Activated T-helper 2 cell treated with anti-CD3 and anti-CD28 coated beads, Interferon-gamma antibody, Interleukin-2, Interleukin-4, amounts not matched to agents 10 μg/mL and 5 μg/mL and 100 μg/mL, durations not matched to agents 14 hours and 24 hours and 36 hours (primary cell): ENCODE measurements at places on chromosomes 16 and 17. TPM values are rescaled to one million over a fixed set of nuclear protein-coding genes. Genes with fewer than 3 reads are reported as not detected.

GRCh38 chr17:6286233-6286632, 148.7 kb downstream of the AIPL1 start:
- no peak for DNase-seq

- DNase-seq, result no peak
These were observed 48.7 kb downstream of the DNAH17 start for GRCh38 chr17:78528541-78528940.

- DNase-seq, result no peak
These were observed 30.1 kb downstream of the SOCS1 start for GRCh38 chr16:11225677-11226549.

GRCh38 chr16:58815181-58815888, 81.2 kb upstream of the GOT2 start:
- no peak for DNase-seq

DNA sequence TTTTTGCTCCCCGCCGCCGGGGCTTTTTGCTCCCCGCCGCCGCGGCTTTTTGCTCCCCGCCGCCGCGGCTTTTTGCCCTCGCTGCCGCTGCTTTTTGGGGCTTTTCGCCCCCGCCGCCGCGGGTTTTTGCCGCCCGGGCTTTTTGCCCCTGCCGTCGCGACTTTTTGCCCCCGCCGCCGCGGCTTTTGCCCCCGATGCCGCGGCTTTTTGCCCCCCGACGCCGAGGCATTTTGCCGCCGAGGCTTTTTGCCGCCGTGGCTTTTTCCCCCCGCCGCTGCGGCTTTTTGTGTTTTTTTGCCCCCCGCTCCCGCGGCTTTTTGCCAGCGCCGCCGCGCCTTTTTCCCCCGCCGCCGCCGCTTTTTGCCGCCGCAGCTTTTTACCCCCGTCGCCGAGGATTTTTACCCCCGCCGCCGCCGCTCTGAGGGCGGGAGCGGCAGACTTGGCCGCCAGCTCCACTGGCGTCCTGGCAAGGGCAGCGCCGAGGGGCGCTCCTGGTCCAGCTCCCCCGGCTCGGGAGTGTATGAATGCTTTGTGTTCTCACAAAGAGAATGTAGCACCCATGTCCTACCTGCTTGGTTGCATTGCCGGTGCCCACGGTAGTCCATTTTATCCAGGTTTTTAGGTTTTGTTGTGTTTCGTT, 151.7 kb downstream of the KCNJ18 start:
- DNase-seq, result no peak

GRCh38 chr17:48375356-48375755, 54.7 kb downstream of the SKAP1 start:
- no peak for DNase-seq

DNA sequence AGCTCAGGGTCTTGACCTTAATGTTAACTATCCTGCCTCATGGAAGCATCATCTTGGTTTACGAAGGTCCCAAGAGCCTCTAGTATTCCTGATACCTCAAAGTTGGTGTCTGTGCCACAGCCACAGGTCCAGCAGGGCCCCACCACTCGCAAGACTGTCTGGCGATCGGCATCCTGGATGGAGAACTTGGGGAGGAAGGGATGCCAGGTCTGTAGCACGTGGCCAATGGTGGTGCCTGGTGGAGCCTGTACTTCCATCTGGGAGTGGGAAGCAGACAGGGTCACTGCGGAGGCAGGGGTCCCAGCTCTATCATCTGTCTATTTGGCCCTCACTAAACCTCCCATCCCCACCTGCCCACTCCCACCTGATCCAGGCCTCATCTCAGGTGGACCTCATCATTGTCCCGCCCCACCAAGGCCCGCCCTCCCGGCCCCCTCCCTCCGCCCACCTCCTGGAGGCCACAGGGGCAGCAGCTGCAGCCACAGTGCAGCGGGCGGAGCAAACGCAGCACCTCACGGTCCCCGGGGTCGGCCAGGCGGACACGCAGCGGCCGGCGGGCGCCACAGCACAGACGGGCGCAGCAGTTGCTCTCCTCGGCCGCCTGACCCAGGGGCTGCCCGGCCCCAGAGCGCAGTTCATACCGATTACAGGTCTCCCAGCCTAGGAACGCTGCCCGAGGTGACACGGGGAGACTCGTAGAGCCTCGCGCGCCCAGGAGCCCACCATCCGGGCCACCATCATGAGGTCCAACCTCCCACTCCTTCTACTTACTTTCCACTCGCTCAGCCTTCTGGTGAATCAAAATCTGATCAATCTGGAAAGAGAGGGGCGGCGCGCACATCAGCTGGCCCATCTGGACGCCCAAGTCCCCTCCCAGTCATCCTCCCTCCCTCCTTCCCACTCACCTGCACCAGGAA, 1.4 kb downstream of the PLSCR3 start:
- no peak for DNase-seq

GRCh38 chr16:24980077-24980793, 34.9 kb downstream of the ARHGAP17 start:
- DNase-seq, result no peak

DNA sequence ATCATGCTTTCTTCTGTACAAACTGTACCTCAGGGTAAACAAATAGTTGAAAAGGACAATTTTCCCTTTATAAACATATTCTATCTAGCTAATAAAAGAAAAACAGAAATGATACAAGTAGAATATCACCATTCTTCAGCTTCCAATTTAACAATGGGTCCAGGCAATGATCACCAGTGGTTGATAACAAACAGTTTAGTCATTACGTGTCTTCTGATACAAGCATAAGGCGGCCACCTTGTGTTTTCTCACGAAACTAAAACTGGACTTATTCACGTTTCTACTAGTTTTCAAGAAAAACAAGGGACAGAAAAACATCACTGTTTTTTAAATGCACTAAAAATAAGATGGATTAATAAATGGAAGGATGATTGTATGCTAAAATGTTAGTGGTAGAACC, 58.3 kb downstream of the STH start:
- no peak for DNase-seq

DNA sequence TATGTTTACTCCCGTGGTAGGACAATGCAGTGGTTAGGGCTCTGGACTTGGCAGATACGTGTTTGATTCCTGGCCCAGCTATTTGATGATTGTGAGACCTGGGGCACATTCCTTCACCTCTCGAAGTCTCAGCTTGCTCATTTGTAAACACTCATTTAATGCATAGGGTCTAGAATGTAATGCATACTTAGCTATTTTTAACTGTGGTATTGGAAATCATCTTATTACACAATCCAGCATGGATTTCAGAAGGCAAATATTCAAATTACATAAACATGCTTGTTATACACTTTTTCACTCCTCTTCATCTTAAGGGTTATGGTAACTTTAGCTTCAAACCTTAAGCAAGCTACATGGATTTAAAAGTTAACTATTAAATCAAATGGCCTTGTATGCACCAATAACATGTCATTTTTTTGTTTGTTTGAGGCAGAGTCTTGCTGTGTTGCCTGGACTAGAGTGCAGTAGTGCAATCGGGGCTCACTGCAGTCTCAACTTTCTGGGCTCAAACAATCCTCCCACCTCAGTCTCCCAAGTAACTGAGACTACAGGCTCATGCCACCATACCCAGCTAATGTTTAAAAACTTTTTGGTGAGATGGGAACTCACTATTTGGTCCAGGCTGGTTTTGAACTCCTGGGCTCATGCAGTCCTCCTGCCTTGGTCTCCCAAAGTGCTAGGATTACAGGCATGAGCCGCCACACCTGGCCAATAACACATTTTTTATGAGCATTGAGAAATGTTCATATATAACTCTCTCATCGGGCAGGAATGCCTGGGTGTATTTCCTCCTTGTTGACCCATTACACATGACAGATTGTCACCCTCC, 52.5 kb downstream of the VAT1L start:
- DNase-seq, result no peak

GRCh38 chr17:45333702-45334092, 16.9 kb upstream of the MAP3K14 start:
- no peak for DNase-seq

DNA sequence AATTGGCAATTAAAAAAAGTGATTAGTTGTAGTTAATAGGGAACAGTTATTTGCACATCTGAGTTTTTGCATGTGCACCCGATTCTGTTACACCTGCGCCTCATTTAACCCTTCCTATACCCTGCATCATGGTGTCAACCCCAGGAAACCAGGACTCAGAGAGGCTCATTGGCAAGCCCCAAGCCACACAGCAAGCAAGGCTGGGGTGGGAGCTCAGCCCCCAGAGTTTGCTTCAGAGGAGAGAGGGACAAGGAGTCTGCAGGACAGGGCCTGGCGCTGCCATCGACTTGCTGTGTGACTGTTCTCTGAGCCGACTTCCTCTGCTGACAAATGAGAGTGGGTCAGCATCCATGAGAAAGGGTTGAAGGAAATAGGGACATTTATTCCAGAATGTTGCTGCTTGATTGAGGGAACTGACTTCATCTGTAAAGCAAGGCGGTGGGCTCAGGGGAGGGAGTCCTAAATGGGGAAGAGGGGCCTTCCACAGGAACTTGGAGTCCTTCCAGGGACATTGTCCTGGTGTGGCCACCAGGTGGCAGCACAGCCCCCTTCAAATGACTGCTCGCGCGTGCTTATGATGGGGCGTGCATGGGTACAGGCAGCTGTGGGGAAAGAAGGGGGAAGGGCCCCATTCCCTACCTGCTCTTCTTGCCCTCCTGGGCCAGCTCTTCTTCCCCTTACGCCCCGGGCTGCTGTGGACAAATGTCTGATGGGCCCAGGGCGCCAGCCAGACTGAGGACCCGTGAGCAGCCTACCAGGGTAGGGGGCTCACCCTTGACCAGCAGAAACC, 51.6 kb downstream of the NT5M start:
- peak; percentile 59 for DNase-seq

- no peak for DNase-seq
These were observed 50.0 kb downstream of the SF3B3 start for GRCh38 chr16:70573451-70574121.

- peak; percentile 16 for DNase-seq
These were observed 240.0 kb downstream of the C16orf95 start for GRCh38 chr16:87076950-87077749.

Gene SLC52A1
- 0.14 TPM in 2 replicates for total RNA-seq

Gene CACNG3
- not detected in 2 replicates for total RNA-seq

Gene ZNF213
- total RNA-seq, result 9.1 and 9.3 TPM in 2 replicates

Gene LDHD
- 0.41 TPM in 1 of 2 replicates, not detected in the other for total RNA-seq

Gene SPATA33
- total RNA-seq, result 15.5 and 16.6 TPM in 2 replicates

Gene ERN2
- total RNA-seq, result not detected in 2 replicates

Gene MT4
- total RNA-seq, result not detected in 2 replicates
